ENCODE measurements at places on chromosomes 12 and 14.

GRCh38 chr14:90613453-90613852 is 202.8 kb downstream of the TTC7B start:
- DNase-seq, result no peak

DNA sequence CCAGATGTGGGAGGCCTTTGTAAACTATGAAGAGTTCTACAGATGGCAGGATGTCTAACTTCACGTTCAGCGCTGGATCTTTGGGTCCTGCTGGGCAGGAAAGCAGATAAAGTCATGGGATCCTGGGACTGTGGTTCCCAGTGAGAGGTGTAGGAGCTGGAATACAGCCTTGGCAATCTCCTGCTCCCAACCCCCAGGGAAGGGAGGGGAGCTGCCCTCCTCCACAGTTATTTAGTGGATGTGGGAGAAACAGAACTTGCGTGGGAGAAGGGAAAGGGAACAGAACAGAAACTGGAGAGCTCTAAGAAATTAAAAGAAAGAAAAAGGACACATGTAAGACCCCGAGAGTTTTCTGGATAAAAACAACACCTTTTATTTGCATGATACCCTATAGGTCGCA is 37.0 kb downstream of the NUAK1 start:
- no peak for DNase-seq

- peak; percentile 34 for DNase-seq
These were observed 83.0 kb downstream of the DENND5B start for GRCh38 chr12:31507966-31508365.

DNA sequence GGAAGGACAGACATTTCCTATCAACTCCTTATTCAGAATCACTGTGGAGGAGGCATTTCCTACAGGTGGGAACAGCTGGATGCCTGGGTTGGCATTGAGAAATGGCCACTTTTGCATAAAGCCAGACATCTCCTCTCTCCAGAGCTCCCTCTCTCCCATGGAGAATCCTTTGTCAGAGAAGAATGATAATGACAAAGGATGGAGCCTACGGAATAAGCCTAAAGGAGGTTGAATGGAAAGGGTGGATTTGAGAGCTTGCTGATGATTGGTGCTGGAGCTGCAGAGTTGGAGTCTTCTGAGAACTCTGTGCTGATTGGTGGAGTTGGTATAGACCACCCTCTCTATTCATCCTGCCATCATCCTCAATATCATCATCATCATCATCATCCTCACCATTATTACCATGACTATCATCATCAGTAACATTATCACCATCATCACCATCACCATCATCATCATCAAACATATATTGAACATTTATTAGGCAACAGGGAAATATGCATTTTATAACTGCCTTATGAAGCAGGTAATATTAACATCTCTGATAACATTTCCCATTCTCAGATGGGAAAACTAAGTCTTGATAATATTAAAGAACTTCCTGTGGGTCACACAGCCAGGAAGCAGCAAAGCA is 89.2 kb upstream of the HSPB8 start:
- no peak for DNase-seq

GRCh38 chr14:21072031-21072473 is 1.9 kb downstream of the ARHGEF40 start:
- DNase-seq, result no peak

- no peak for DNase-seq
These were observed 375.1 kb upstream of the DDHD1 start for GRCh38 chr14:53528185-53528671.

DNA sequence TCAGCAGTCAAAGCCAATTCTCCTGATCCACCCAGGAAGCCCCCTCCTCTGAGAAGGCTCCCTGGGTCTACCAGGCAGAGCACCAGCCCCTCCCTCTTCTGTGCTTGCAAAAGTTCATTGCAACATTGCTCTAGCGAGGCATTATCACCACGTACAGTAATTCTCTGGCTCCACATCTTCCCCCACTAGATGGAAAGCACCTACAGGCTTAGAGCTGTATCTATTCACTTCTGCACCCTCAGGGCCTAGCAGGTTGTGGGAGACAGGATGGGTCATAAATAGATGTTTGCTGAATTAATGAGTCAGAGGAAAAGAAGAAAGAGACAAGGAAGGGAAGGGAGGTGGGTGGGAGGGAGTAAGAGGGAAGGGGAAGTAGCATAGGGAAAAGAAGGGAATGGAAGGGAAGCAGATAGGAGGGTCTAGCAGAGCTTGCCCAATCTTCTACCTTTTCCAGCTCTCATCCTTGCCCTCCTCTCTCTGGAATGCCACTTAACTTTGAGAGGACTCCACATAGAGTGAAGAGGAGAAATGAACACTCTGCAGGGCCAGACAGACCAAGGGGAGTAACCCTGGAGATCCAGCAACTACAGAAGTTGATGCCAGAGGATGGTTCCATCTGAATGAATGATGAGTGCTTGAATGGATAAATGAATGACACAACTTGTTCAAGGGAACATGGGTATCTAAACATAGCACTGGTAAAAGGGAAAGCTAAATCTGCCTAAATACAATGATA is 42.0 kb upstream of the NT5DC3 start:
- DNase-seq, result peak; percentile 51

DNA sequence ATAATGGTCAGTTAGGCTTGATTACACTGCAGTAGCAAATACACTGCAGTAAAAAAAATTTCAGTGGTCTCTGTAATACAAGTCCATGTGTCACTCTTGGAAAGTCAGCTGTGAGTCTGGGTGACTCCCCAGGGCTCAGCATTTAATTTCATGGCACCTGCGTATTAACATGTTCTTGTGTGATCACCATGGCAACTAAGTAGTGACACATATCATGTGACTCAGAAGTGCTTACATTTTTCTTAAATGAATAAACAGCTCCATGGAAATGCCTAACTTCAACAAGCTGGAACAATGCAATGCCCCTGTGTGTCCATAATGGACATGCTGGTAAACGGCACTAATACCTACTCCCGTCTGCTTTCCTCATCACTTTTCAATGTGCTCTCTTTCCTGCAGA is 88.5 kb upstream of the ANO4 start:
- peak; percentile 99 for DNase-seq

DNA sequence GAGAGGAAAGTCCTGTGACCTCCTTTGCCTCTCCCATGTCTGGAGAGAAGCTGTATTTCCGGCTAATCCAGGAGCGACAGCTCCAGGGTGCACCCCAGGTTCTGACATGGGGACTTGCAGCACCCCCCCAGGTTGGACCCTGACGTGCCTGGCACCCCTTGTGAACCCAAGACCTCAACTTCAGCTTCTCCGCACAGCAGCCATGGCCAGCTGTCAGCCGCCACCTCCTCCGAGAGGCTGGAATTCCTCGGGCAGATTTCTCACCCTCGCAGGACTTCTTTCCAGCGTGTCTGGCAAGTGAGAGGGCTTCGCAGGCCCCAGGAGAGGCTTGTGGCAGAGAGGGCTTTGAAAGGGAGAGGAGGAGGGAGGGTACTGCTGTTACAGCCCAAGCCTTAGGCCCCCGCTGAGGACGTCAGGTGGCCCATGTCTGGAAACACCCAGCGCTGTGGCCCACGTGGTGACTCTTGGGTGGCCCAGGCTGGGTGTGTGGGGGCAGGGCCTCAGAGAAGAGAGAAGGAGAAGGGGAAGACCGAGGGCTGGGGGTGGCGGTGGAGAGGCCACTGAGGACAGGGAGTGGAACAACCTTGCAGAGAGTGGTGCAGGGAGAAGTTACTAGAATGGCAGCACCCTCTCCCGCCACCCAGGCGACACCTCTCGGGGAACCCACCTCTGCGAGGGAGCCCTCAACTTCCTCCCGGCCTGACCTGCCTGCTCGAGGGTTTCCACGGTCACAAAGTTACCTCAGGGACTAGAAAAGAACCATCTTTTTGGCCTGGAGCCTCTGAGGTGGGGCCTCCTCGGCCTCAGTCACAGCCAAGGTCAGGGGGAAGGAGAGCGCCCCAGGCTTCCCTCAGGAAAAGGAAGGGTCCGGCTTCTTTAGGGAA is 11.7 kb upstream of the RPS6KL1 start:
- DNase-seq, result no peak

DNA sequence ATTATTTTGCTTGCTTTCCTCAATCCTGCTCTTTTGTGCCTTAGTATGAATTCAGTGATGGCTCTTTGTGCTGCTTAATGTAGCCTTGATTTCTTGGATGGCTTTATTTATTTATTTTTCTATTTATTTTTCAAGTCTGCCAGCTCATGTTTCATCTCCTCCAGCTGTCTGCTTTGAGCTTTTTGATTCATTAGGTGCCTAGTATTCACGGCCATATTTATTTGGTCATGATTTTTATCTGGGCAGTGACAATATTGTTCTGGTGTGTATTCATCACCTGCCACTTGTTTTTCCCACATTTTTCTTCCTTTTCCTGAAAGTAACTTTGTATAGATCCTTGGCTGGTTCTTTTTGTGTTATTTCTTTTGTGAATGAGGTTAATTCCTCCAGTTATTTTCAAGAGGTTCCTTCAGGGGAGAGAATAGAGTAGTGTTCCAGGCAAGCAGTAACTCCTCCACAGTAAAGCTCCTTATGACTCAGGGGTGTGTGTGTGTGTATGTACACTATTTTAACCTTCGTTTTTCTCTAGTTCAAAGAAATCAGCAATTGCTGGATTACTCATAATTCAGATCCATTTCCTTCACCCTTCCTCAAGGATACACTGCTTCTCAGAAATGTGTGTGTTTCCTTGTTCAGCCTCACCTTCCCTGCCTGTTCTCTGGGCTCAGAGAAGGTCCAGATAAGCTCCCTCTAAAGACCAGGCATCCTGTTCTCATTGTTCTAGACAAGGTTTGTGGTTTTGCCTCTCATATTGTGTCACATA is 51.6 kb upstream of the PMCH start:
- DNase-seq, result no peak

DNA sequence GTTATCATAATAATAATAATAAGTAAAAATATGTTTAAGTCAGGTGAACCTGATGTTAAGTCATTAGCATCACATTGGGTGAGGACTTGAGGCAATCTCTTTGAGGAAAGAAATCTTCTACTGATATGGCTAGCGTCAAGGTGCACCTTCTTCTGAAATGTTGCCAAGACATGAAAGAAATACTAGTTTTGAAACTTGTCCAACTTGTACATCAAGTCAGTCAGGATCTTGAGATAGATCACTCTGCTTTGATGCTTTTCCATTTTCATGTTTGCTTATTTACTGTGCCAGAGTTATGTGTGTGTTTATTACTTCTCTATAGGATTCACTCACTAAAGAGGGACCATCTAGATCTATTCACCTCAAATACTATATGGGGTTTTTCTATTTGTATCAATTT is 90.0 kb upstream of the USP15 start:
- DNase-seq, result no peak

DNA sequence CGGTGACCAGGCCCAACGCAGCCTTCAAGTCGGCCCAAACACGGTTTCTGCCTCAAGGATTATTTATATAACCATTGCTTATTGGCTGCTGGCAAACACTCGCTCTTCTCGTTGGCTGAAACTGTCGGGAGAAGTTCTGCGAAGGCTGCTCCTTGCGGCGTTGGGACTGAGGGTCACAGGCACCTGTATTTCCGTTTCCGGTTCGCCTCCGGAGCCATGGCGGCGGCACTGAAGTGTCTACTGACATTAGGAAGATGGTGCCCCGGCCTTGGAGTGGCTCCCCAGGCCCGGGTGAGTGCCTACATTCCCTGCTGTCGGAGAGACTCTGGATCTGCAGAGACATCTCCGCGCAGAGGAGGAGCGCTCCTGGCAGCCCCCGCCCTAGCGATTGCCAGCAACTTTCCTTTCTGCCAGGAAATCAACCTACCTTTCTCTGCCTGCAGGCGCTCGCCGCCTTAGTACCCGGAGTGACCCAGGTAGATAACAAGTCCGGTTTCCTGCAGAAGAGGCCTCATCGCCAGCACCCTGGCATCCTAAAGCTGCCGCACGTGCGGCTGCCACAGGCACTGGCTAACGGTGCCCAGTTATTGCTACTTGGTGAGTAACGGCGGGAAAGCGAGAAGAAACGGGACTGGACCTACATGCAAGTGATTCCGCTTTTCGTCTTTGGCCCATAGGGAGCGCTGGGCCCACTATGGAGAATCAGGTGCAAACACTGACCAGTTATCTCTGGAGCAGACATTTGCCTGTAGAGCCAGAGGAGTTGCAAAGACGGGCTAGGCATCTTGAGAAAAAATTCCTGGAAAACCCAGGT is at the start of gene METTL17:
TSS of gene METTL17 (plus strand) at position 194 of the 814 bp plus-strand sequence. CDS start at position 217, 23 bp downstream.
- DNase-seq, result peak; percentile 98

DNA sequence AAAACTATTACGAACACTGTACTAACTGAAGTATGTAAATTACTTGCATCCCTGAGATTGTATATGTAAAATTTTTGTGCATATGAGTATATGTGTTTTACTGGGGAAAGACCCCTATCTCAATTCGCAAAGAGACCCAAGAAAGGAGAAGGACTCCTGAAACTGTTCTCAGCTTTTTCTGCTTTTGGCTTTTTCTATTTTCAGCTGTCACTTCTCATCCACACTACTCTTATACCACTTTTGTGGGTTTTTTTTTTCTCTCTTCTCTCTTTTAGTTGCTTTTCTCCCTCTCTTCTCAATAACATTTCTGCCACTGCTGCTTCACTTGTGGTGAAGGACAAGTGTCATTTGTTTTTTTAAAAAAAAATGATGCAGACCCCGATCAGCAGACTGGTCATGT is 39.8 kb downstream of the NIN start:
- DNase-seq, result no peak

GRCh38 chr12:101876861-101877805 is at the start of gene DRAM1:
Gene DRAM1 (plus strand): TSS chr12:101877580. CDS start chr12:101877790, 210 bp downstream.
- peak; percentile 94 for DNase-seq

- DNase-seq, result peak; percentile 26
These were observed 3.1 kb downstream of the DDIT3 start for GRCh38 chr12:57517187-57517586.

DNA sequence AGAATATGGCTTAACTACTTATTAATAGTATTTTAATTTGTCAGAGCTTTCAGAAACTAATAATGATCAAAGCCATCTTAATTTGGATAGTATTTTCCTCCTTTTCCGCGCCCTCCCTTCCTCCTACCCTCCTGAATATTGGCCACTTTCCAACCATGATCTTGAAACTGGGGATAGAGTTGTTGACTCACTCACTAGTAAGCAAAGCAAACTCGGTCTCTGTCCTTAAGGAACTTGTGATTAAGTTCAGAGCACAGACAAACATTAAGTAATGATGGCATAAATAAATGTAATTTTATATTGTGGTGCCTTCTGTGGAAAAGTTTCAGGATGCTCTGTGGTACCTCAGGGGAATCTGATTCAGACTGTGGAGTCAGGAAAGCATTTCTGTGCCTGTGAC is 75.7 kb downstream of the LRRK2 start:
- DNase-seq, result peak; percentile 50

GRCh38 chr12:6280053-6280469 is 30.4 kb upstream of the PLEKHG6 start:
- DNase-seq, result peak; percentile 95
